ENCODE measurements at places on chromosomes 1 and 21.

- no peak for DNase-seq
Observed at GRCh38 chr1:234896477-234897389, 231.9 kb downstream of the TOMM20 start.

GRCh38 chr1:152188673-152189591 lies 29.9 kb upstream of the RPTN start:
- DNase-seq, result peak; percentile 77

DNA sequence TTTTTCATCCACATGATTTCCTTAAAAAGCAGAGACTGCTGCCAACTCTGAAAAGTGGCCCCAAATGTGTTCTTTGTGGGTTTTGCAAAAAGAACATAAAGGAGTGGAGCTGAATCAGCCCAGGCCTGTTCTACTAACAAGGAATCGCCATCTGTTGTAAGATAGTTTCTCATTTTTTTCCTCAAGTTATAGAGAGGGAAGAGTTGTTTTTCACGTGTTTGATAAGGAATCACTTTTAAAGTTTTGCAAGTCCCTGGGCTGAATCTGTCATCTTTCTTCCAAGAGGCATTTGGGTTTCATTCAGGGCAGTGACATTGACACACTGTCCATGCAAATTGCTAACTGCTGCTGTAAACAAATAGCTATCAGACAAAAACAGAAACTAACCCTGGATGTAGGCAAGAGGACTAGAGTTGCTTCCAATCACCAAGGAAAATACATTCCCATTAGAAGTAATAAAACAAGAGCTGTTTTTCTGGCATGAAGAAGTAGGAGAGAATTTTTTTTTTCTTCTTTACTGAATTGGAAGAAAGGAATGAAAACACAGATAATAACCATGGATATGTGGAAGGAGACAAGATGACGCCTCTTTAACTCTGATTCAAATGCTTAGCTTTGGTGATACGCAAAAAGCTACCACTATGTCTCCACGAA lies 58.8 kb upstream of the TBX15 start:
- DNase-seq, result no peak

DNA sequence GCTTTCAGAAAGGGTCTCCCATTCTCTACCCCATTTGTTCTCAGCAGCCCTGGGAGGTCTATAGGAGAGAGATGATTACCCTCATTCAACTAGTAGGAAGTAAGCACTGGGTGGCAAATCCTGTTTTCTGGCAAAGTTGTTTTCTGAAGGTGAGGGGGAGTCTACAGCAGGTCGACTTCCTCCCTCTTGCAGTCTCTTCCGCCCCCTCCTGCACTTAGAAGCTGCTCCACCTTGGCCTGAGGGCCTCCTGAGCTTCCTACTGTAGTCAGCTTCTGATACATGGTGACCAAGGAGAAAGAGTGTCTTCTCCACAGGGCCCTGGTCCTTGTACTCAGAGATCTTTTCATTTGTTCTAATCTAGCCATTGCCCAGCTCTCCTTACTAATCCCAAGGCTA lies 93.1 kb downstream of the RGL1 start:
- no peak for DNase-seq

- no peak for DNase-seq
Observed at GRCh38 chr1:59596956-59597355, 217.8 kb upstream of the HOOK1 start.

DNA sequence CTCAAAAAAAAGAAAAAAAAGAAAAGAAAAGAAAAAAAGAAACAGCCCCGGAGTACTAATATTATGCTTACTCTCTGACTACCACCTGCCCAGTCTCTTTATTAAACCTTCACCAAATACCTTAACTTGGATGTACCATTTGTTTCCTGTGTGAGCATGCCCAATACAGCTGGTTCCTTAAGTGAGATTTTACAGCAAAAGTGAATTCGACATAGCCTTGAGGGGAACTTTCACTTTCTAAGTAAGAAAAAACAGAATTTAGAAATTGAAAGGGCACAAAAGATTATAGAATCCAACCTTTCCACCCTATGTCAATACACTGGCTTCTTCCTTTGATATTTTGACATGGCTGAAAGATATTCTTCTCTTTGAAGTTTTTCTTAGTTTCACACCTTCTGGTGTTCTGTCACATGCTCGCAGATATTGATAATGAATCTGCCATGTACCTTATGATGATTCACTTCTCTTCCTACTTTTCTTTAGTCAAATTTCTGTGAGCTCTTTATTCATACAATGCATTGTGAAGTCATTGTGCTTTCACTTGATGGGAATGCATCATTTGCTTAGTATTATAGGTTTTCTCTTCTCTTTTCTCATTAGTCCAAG lies 5.2 kb upstream of the GIPC2 start:
- no peak for DNase-seq

DNA sequence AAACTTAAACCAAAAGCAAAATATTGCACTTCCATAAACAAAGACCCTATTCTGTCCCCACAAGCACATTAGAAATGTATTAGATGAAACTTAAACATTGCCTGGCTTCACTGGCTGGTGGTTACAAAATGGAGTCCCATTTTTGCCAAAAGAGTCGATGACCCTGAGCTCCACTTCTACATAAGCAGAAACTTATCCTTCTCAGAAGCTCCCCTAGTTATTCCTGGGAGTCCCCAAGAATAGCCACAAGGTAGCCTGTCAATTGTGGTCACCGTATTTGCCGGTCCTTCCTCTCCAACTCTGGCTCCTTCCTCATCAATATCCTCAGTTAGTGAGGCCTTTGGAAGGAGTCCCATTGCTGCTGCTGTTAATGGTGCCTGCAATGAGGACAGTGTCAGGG lies 37.3 kb downstream of the CDCP2 start:
- DNase-seq, result no peak

Data from T-helper 1 cell (primary cell).